WTC11 (cell line): ENCODE measurements at places on chromosomes 6 and 20. TPM values are rescaled to one million over a fixed set of nuclear protein-coding genes. Genes with fewer than 3 reads are reported as not detected.
A peak's percentile ranks its signal among the peaks of the same experiment; 100 is the strongest.

TTLL9 gene
- total RNA-seq: 0.39 TPM in 1 of 3 replicates, not detected in the others

MOG gene
- total RNA-seq: 0.55 to 1.2 TPM (median 0.57 TPM) in 3 replicates

INSM1 gene
- 3.3 to 4.4 TPM (median 3.6 TPM) in 3 replicates for total RNA-seq

FAM162B gene
- total RNA-seq: 1.6 to 3.0 TPM (median 1.6 TPM) in 3 replicates

FAM217A gene
- not detected in 3 replicates for total RNA-seq

LY6G6C gene
- total RNA-seq: 0.21 to 0.35 TPM in 2 of 3 replicates, not detected in the other

CFB gene
- total RNA-seq: 1.4 to 2.7 TPM (median 1.4 TPM) in 3 replicates

TCP11 gene
- total RNA-seq: not detected in 3 replicates

CHMP4B gene
- total RNA-seq: 65.4 to 72.5 TPM (median 66.1 TPM) in 3 replicates

SLC26A8 gene
- 0.46 to 0.80 TPM (median 0.50 TPM) in 3 replicates for total RNA-seq

SFT2D1 gene
- 48.0 to 53.1 TPM (median 49.4 TPM) in 3 replicates for total RNA-seq

GRCh38 chr6:97110149-97110548, 172.9 kb downstream of the MMS22L start:
- no peak for DNase-seq

DNA sequence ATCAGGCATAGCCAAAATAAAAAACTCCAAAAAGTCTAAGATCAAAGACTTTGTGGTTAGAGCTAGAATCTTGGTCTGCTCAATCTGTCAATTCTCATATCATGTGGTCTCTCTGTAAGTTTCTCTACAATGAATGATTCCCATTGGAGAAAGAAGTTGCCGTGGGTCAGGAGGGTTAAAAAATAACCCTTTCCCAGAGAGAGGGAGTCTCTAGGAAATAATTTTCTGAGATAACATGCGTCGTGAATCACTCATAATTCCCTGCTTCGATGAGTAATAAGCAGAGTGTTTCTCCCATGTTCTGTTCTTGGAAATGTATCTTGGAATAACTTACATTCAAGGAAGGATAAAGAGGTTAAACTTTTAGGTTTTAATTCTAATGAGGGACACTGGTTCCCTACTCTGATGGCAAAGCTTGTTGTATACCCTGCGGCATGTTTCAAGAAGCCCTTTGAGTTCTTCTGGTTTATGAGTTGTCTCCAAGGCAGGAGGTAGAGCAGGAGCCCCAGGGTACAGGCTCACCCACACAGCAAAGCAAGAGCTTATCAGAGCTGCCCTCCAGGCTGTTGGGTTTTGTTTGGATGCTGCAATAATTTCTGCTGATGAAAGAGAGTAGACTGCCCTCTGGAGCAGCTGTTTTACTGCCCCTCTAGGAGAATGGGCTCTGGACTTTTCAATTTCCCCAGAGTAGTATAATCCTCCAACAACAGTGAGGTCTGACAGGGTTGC, 599.1 kb downstream of the QKI start:
- no peak for DNase-seq

DNA sequence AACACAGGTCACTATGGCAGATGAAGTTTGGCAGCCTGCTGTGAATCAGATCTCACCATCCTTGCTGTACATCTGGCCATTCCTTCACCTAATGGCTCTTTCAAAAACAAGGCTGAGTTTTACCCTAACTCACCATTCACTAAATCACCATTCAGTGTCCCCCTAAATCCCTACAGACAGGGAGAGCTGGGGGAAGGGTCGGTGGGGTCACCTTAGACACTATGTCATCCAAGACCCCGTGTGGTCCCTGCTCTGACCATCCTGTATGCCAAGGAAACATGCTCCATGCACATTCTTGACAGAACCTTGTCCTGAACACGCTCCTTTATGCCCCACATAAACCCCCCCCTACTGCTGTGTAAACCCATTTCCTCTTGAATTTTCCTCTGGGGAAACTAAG, 31.8 kb upstream of the IL17A start:
- no peak for DNase-seq

GRCh38 chr6:50846852-50847155, 28.1 kb downstream of the TFAP2B start:
- DNase-seq: no peak

DNA sequence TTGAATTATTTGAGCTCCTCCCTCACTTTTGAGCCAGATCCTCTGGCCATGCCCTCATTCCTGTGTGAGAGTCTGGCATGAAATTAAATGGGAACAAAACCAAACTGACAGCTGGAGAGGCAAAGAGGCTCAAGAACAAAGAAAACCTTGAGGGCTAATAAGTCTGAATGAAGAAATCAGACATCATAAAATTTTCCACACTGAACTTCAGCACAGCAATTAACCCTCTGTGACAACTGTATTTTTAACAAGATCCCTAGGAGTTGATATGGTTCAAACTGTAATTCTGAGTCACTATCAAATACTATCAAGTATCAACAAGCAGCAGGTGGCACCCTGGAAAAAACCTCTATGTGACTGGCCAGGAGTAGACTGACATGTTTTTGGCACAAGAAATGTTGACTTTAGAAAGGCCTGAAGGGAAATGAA, 109.4 kb upstream of the EMILIN3 start:
- no peak for DNase-seq

GRCh38 chr6:100378576-100378975, 86.1 kb downstream of the SIM1 start:
- no peak for DNase-seq

DNA sequence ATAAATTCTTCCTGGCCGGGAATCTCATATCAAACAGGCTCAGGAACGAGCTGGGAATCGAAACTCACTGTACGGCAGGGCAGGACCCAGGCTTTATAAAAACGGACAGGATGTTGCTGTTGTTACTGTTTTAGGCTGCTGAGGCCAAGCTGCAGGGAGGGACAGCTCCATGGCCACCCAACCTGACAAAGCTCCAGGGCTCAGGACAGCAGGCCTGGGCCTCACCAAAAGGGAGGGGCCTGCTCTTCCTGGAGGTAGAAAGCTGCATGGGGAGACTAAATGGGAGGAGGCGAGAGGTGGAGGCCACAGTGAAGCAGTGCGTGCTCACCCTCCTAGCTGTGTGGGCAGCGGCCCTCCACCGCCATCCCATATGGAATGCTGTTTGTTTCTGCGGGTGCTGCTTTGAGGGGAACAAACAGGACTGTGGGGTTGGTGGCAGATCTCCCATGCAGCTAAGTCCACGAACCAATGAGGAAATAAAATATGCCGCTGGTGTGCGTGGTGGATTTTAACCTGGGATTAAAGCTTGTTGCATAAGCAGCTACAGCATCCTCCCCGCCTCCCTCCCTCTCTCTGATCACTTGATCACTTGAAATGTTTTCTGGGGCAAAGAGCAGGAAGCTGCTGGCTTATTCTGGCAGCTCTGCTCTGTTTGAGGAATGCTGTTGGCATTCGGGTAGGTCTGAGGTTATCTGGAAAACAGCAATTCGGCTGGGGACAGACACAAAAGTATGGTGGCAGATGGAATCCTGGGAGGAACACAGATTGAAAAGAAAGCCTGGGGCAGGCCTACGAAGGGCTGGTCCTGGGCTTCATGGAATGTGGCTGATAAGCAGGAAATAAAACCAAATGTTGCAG, 2.4 kb upstream of the ZMYND8 start:
- DNase-seq: peak; percentile 38

DNA sequence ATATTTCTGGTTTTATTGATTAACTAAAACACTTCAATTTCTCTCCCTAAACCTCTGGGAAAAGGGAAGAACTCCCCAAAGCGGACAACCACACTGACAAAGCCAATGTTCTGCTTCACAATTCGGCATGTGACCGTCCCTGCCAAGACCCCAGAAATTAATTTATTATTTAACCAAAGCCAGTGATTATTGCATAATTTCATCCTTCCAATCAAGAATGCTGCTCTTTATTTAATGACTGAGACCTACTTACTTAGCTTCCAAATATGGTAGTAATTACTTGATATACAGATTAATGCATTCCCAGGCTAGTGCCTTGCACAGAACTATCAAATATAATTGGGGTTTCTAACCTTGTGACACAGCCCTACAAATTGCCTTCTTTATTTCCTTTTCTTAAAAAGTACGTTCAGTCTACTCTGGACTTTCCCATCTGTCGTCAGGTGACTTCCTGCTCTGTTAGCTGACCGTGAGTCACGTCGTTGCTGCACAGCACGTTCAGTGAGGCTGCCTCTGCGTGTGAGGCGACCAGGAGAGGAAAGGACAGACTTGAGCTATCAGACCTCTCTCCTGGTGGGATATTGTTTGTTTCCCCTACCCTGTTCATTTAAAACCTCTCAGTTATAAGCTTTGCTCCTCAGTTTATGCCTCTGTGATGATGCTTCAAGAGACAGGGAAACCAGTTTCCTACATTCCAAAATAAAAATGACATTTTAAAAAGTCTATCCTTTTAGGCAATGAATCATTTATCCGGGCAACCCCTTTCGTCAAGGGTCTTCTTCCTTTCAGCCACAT, 55.7 kb upstream of the TNFAIP3 start:
- DNase-seq: no peak

DNA sequence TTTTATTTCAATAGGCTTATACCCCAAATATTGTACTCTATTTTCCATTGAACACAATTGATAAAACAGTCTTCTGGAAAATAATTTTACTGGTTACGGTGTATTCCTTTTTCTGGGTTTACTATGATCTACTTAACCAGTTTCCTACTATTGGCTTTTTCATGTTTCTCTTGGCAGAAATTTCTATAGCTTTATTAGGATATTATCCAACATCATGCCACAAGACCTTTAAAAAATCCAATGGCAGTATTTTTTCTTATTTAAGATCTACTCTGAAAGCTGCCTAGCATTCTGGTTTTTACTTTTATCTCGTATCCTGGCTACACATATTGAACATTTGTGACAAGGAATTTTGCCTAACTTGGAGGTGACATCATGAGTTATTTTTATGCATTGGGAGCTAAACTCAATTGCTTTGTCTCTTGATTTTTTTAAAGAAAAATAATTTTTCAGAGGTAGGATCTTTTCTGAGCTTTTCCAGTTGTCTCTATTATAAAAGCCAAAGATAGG, 45.5 kb downstream of the SLC9A8 start:
- DNase-seq: no peak

GRCh38 chr20:61757678-61758563, 307.8 kb downstream of the TAF4 start:
- DNase-seq: no peak

DNA sequence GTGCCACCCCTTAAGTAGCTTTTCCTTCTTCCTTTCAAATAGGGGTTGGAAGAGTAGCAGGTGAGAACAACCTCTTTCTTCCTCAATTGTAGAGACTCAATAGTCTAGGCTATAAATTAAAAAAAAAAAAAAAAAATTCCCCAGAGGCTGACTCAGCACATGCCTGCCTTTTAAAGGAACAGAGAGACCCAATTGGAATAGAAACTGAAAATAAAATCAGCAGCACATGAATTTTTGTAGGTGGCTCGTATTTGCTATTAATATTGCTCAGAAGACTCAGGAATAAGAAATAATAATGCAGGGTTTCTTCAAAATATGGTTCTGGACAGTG, 19.3 kb downstream of the TOP1 start:
- no peak for DNase-seq

- no peak for DNase-seq
Measured at GRCh38 chr6:80158478-80158989, 52.1 kb downstream of the BCKDHB start.

DNA sequence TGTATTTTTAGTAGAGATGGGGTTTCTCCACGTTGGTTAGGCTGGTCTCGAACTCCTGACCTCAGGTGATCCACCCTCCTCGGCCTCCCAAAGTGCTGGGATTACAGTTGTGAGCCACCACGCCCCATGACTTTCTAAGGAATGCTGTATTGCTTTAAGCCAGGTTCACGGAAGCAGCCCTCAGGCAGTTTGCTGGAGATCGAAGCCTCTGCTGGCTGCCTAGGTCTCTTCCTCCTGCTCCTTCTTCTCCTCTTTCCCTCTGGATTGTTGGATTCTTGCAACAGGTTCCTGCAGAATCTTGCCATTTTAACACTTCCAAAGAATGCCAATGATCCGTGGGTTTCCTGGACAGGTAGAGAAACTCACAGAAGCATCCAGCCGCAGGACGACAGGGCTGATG, 29.3 kb upstream of the B4GALT5 start:
- DNase-seq: peak; percentile 20

- DNase-seq: no peak
Measured at GRCh38 chr6:346386-347030, 45.0 kb upstream of the IRF4 start.

DNA sequence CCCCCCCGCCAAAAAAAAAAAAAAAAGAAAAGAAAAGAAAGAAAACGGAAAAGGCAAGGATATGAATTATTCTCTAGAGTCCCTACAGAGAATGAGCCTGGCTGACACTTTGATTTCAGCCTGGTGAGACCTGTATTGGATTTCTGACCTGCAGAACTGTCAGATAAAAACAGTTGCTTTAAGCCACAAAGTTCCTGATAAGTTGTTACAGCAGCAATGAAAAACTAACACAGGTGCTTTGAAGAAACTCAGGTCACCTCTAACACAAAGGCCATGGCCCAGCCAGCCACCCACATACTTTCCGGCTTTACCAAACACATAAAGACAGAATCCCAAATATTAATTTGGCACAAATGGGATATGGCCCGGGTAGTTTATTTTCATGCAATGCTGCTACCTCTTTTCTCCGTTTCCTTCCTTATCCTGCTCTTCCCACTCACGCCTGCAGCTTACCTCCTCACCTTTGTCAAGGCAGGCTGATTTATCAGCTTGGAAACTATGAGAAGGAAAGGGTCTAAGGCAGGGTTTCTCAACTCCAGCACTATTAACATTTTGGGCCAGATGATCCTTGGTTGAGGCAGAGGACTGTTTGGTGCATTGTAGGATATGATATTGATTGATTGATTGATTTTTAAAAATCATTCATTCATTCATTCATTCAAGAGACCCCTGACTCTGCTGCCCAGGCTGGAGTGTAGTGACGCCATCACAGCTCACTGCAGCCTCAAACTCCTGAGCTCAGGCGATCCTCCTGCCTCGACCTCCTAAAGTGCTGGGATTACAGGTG, 88.1 kb downstream of the ATXN1 start:
- DNase-seq: no peak

GRCh38 chr6:169638388-169638787, 63.4 kb downstream of the WDR27 start:
- no peak for DNase-seq

- no peak for DNase-seq
Measured at GRCh38 chr20:48141660-48142515, 356.6 kb upstream of the SULF2 start.

GRCh38 chr6:150881911-150882481, 16.5 kb downstream of the MTHFD1L start:
- DNase-seq: no peak
